Common myeloid progenitor, CD34-positive (primary cell): ENCODE measurements at places on chromosomes 16 and 17.
A peak's percentile ranks its signal among the peaks of the same experiment; 100 is the strongest.

DNA sequence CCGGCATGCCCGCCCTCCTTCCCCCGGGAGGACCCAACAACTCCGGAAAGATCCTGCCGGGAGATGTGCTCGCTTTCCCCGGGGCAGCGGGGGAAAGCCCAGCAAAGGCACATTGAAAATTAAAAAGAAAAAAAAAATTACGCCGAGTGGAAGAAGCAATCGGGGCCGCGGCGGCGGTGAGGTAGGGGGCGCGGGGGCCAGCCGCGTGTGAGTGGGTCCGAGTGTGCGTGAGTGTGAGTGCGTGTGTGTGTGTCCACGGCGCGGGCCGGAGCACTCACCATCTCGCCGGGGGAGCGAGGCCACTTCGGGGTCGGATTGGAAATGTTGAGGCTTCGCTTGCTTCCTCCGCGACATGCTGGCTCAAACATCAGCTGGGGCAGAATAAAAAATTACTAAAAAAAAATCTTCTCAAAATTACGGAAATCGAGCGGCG is at the start of gene SALL1:
Gene SALL1 (minus strand): TSS at position 383 of the 433 bp plus-strand sequence. CDS start 29 bp downstream, at position 354.
- no peak for DNase-seq

- no peak for DNase-seq
Observed at GRCh38 chr17:44120851-44121605, 2.4 kb downstream of the HDAC5 start.

- no peak for DNase-seq
Observed at GRCh38 chr16:369866-370436, 387 bp downstream of the MRPL28 start.

DNA sequence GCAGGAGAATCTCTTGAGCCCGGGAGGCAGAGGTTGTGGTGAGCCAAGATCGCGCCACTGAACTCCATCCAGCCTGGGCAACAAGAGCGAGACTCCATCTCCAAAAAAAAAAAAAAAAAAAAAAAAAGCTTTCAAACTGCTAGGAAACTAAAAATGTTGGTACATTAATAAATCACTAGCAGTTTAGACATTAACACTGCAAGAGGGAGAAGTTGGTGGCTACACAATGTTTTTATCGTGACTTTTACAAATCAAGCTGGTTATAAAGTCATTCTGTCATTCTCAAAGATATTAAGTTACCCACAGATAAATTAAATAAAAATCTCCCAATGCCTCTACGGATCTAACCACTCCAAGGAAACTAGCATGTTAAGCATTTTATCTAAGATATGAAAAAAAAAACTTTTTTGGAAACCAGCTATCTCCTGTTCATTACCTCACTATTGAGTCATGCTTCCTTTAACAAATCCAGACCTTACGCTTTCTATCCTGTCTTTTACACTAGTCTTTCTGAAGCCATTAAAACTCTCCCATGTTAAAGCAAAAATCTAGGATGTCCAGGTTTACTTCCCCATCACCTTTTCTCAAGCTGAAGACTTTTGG is 85.9 kb upstream of the SMURF2 start:
- DNase-seq: peak; percentile 5

- no peak for DNase-seq
Observed at GRCh38 chr16:1982013-1982433, 754 bp upstream of the NOXO1 start.

DNA sequence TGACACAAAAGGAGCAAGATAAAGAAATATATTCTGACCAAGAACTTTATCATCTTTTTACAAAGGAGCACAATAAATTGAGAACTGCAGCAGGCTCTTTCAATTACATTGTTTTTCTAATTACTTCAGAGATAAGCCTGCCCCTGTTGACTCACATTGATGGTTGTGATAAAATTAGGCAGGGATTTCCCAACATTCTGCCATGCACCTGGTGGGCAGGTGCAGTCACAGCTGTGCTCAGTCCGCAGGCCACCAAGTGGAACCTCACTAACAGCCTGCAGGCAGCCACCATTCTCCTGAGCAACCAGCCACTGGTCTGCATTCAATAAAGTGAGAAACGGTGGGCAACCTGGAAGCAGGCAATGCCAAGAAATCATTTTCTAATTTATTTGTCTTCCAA is 5.1 kb downstream of the FANCA start:
- DNase-seq: no peak

DNA sequence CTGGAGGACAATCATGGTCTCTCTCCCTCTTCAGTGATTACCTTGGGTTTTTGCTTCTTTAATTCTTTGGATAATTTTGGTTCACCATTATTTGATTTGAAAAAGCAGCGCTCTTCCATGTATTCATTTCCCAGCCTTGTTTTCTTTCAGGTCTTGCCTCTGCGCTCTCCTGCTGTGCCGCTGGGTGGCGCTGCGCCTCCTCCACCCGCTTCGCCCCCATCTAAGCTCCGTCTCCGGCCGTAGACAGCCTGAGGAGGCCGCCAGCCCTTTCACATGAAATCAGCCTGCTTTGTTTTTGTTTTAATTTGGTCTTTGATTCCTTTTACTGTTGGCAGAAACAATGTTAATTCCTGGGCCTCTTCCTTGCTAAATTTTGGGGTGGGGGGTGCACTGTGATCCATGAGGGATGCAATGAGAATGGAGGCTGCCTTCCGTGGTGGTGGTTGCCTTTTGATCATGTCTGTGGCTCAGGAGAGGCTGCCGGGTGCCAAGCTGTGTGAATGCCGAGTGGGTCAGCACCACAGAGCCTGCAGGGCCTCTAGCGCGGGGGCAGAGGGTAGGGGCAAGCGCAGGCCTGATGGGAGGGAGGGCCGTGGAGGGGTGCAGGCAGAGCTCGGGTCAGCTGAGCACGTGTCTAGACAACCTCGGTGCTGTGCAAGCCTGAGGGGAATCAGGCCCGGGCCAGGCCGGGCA is 64.1 kb downstream of the PLD6 start:
- DNase-seq: peak; percentile 21

GRCh38 chr17:57294101-57294500 is 37.8 kb downstream of the MSI2 start:
- no peak for DNase-seq

GRCh38 chr16:68404736-68405345 is 43.5 kb downstream of the SMPD3 start:
- no peak for DNase-seq

DNA sequence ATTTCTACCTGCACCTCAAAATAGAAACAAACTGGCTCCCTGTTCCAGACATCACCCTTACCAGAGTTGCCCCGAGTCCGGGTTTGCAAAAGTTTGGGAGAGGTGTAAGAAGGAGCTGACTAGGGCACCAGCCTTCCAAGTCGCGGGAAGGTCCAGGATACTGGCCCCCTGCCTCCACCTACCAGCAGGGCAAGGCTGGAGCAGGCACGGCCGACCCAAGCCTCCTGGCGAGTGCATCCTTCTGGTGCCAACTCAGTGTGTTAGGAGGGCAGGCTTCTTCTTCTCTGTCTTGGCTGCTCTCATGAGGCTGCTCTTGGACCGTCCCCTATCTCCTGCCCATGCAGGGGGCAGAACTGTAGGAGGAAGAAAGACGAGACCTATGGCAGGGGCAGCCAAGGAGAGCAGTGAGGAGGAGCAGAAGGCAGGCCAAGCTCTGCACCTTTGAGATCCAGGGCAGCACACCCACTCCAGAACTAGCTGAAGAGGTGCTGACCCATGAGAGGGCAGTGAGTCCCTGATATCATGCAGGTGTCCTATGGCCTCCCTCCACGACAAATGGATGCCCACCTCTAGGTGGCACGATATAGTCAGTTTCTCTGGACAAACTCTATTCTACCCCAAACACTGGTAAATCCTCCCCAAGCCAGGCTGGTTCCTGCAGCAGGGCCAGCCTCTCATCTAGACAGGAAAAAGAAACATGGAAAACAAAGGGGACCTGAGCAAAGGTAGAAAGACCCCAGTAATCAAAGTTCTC is 54.4 kb downstream of the CYTH1 start:
- no peak for DNase-seq

- no peak for DNase-seq
Observed at GRCh38 chr16:66144641-66145040, 221.8 kb upstream of the CDH5 start.

- peak; percentile 83 for DNase-seq
Observed at GRCh38 chr17:39903158-39903884, 15.1 kb downstream of the GSDMB start.

- no peak for DNase-seq
Observed at GRCh38 chr17:34098699-34099098, 156.4 kb upstream of the CCL2 start.

GRCh38 chr17:21816592-21817567 is 124.6 kb downstream of the KCNJ18 start:
- no peak for DNase-seq

GRCh38 chr16:66175636-66176035 is 190.9 kb upstream of the CDH5 start:
- DNase-seq: peak; percentile 52

- DNase-seq: no peak
Observed at GRCh38 chr16:3774156-3774767, 56.9 kb upstream of the TRAP1 start.

DNA sequence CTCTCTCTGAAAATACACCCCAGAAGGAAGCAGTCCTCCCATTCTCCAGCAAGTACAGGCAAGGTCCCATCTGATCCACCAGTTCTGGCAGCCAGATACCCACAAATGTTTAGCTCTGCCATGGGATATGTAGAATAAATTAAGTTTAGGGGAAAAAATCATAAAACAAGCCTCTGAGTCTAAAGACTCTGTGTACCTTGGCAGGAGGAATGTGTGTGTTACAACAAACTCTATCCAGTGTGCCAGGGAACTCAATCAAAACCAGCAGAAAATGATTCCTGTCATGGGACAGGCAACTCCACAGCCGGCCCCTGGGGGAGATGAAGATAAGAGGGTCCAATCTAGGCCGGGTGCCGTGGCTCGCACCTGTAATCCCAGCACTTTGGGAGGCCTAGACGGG is 73.4 kb downstream of the MRM3 start:
- DNase-seq: no peak

DNA sequence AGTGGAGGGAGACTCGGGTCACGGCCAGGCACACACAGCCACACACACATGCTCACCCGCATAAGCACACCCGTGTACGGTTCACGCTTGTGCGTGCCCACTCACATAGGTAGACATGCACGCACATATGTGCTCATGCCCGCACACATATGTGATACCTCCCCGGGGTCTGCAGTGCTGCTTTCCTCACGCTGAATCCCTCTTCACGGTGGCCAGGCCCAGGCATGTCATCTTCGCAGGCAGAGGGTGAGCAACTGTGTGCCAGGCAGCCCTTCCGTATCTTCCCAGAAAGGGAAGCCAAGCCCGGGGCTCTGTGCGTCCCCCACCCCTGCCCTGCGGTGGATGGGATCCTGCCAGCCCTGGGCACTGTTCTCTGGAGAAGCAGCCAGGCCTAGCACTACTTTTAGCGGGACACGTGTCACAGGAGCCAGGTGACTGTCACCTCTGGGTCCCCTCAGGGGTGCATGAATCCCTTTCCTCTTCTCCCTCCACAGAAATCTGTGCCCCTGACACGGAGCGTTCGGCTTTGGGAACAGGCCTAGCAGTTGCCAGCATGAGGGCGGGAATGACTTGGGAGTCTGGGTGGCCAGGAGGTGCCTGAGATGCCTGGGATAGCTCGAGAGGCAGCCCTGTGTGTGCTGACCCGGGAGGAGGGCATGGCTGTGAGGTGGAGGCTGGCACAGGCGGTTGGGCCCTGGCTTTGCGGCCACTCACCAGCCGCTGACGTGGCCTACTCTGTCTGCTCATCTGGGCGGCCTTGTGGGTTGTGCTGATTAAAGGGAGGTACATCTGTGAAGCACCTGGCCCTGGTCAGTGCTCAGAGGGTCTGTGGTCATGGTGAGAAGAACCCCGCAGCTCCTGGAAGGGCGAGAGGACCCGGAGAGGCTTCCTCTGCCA is 47.5 kb downstream of the BAIAP2 start:
- DNase-seq: no peak

DNA sequence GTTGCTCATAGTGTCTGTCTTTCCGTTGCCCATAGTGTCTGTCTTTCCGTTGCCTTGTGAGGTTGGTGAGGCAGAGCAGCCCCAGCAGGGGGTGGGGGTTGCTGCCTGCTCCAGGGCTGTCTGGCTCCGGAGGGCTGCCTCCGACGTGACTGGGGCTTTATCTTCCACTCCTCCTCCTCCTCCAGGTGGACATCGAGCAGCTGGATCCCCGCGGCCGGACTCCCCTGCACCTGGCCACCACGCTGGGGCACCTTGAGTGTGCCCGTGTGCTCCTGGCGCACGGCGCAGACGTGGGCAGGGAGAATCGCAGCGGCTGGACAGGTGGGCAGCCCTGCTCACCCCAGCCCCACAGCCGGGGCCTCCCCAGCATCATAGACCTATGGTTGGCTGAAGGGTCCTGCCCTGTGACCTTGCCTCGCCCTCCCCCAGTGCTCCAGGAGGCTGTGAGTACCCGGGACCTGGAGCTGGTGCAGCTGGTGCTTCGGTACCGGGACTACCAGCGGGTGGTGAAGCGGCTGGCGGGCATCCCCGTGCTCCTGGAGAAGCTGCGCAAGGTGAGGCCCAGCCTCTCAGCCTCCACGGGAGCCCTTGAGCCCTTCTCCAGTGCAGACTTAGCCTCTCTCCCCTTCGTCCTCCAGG is 14.7 kb downstream of the ANKRD13B start:
- no peak for DNase-seq

GRCh38 chr17:59331129-59331928 is at the start of gene YPEL2:
Gene YPEL2 (plus strand): TSS chr17:59331655. CDS start chr17:59353410, 21,755 bp downstream.
- peak; percentile 96 for DNase-seq

- DNase-seq: peak; percentile 70
Observed at GRCh38 chr17:81097134-81097942, 62.4 kb downstream of the BAIAP2 start.

GRCh38 chr16:88118376-88118775 is 167.1 kb downstream of the BANP start:
- DNase-seq: no peak

DNA sequence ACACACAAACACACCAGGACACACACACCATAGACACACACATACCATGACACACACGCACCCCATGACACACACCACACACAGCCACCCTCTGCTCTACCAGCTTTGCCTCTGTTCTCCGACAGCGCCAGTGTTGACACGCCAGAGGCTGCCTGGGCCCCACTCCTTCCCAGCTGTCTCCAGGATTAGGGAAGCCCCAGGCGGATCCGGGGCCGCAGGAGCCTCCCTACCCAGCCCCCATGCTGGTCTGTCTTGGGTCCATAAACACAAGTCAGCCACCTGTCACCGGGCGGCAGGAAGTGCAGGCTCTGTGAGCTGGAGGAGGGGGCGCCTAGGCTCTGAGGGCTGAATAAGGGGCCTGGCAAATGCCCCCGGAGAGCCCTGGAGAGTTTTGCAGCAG is 10.5 kb downstream of the TBC1D16 start:
- DNase-seq: no peak

DNA sequence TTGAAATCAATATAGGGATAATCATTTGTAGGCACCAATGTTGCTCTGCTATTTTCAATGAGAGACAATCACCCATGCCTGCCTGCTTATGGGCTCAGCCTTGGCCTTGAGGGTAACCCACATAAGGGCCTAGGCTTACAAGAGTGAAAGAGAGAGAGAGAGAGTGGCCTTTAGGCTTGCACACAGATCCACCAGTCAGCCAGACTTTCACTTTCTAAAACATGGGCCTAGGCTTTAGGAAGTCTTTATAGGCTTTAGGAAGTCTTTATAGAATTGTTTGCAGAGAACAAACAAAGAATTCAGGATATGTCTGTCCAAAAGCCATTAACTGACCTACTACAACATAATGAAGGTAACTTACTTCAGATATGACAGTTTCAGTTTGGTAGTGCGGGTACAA is 3.4 kb downstream of the ABCA9 start:
- DNase-seq: no peak
